H7 (cell line): ENCODE measurements at places on chromosomes 7 and 10.

DNA sequence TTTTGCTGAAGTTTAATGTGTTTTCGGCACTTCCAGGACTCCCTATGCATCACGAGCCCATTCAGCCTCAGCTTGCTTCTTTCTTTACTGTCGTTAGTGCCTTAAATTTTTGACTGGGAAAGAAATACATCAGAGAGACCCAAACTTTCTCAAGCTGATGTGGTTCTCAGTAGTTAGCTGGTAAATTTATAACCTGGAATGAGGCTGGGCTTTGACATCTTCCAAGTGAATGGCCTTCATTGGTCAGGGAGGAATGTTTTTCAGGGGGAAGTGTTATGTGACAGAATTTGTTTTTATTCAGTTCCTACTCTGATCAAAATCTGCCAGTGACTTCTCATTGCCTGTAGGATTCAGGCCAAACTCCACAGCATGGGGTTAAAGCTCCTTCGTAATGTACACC, 296.9 kb downstream of the SORCS3 start:
- DNase-seq = no peak

GRCh38 chr7:92797693-92798092, 38.7 kb downstream of the CDK6 start:
- DNase-seq = no peak

DNA sequence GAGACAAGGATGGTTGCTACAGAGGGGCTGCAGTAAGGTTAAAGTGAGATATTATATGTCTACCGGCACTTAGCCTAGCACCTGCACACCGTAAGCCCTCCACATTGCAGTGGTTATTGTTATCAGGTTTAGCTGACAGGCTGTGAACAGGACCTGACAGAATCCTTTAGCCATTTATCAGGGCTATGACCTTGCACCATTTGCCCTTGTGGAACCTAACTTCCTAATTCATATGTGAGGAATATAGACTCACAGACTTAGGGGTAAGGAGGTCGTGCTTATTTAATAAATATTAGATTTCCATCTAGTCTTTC, 10.1 kb downstream of the NCOA4 start:
- no peak for DNase-seq

- DNase-seq = no peak
Observed at GRCh38 chr7:138238734-138239659, 162.7 kb downstream of the AKR1D1 start.

DNA sequence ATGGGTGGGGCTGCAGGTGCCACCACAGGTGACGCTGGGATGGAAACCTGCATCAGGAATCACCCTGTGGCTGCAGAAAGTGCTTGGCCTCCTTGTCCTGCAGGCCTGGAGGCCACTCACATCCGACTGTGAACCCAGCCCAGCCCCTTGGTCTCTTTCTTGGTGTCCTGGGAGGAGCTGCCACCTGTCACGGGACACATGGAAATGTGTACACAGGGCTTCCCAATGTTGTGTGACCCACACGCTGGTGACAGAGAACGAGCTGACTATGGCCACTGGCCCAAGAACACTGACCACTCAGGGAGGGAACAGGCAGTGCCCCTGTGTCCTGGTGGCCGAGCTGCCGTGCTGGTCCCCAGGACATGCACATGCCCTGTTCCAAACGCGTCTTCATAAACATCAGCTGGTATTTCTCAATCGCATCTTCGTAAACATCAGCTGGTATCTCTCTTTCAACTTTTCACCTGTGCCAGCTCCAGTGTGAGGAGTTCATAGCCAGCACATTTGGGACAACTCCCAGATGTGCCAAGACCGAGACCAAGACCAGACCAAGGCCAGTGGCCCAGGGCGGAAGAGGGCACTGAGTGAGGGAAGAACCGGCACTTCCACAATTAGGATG, 57.9 kb upstream of the INPP5A start:
- no peak for DNase-seq

DNA sequence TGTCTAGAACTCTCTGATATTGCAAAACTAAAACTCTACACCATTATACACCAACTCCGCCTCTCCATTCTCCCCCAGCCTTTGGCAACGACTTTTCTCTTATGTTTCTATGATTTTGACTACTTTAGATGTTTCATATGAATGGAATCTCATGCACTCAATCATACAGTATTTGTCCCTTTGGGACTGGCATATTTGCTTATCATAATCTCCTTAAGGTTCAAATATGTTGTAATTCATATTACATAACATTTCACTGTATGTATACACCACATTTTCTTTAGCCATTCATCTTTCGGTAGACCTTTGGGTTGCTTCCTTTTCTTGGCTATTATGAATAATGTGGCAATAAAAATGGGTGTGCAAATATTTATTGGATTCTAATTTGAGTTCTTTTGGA, 164.4 kb downstream of the ARL4A start:
- DNase-seq = no peak

DNA sequence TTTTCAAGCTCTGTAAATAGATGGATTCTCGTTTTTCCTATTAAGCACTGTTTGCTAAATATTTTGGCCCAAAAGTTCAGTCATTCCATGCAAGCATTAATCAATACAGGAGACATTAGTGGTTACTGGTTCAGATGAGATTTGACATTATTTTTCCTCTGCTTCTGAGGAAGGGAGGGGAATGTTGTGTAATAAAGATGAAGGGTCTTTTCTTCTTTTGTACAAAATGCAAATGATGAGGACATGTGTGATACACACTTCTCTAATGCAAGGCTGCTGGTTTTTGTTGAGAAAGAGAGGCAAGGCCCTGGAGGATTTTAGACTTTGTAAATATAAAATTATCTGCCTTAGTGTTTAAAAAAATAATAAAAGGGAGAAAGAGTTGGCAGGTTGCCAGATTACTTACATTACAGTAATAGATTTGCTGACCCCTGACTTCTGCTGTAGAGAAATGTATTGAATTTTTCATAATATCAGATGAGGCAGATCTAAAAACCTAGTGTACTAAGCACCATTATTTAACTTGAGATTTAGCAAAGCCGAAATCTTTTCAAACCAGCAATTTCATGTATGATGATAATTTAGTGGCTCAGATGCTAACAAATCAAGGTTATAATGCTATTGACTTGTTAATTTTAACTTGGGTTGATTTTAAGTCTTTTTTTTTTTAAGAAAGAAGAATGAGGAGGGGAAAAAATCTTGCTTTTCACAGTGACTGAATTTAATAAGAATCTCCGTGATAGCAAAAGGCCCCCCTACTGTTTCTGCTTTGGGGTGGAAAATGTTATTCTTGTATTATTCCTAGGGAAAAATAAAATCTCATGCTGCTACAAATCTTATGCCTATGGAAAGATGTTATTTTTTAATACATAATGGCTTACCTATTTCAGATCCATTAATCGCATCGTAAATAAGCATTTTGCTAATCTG, 180.1 kb downstream of the ARID5B start:
- DNase-seq = no peak

- DNase-seq = no peak
Observed at GRCh38 chr7:134916171-134916883, 70.0 kb upstream of the AGBL3 start.

DNA sequence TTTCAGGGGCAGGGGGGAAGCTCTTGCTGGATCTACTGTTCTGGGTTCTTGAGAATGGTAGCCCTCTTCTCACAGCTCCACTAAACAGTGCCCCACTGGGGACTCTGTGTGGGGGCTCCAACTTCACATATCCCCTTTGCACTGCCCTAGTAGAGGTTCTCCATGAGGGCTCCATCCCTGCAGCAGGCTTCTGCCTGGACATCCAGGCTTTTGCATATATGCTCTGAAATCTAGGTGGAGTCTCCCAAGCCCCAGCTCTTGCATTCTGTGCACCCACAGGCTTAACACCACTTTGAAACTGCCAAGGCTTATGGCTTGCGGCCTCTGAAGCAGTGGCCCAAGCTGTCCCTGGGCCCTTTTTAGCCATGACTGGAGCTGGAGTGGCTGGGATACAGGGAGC, 150.7 kb downstream of the LRMDA start:
- DNase-seq = no peak

DNA sequence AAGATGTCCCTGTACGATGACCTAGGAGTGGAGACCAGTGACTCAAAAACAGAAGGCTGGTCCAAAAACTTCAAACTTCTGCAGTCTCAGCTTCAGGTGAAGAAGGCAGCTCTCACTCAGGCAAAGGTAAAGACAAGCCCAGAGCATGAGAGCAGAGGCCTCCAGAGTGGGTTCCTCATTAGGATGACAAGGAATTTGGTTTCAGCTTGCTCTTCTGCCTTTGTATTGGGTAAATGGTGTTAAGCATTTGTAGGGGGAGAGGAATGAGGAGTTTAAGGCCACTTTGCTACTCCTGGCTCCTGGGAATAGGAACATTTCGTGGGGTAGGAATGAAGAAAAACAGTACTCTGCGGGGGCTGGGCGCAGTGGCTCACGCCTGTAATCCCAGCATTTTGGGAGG, 8.2 kb downstream of the RBM17 start:
- no peak for DNase-seq

- no peak for DNase-seq
Observed at GRCh38 chr10:91105269-91105668, 115.2 kb upstream of the PCGF5 start.

DNA sequence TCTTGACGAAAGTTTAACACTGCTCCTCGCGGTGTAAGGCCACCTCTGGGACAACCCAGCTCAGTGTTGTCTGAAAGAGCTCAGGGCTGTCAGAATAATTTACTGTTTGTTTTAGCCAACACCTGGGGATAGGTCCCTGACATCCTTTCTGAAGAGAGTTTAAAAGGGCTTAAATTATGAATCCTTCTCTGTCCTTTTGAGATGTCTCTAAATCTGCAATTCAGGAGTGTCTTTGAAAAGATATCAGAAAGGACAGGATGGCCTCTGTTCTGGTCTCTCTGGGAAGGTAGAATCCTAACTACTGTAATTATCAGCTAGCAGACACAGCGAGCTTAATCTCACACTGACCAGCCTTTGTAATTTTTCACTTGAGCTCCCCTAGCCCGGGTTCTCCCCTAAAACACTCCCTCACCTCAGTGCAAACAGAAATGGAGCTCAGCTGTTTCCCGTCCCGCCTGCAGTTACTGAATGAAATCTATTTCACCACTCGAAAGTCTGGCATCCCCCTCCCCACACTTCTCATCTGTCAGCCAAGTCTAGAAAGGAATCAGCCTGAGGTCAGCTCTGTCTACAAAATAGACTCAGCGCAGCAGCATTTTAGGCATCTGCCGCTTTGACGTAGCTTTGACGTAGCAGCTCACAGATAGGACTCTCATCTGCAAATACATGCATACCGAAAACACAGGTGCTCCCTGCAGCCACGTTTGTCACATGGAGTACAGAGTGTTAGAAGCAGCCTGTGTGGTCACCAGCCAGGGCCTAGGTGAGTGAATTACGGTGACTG, 4.8 kb downstream of the DYNC2I1 start:
- no peak for DNase-seq

- DNase-seq = no peak
Observed at GRCh38 chr7:99562832-99563231, 4.4 kb downstream of the ZNF655 start.

DNA sequence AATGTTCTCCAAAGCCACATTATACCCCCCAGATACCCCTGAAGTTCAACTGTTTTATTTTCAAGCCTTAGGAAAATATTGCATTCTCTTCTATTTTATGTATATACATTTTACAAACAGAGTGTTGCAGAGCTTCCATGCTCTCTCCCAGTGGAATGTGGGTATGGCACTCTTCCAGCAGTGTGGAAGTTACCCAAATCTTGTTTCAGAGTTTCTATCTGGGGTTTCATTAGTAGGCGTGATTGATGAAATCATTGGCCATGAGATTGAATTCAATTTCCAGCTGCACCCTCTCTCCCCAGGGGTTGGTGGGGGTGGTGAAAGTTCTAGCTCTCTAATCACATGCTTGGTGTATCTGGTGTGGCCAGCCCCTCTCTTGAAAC, 350.4 kb downstream of the RPS24 start:
- DNase-seq = no peak

DNA sequence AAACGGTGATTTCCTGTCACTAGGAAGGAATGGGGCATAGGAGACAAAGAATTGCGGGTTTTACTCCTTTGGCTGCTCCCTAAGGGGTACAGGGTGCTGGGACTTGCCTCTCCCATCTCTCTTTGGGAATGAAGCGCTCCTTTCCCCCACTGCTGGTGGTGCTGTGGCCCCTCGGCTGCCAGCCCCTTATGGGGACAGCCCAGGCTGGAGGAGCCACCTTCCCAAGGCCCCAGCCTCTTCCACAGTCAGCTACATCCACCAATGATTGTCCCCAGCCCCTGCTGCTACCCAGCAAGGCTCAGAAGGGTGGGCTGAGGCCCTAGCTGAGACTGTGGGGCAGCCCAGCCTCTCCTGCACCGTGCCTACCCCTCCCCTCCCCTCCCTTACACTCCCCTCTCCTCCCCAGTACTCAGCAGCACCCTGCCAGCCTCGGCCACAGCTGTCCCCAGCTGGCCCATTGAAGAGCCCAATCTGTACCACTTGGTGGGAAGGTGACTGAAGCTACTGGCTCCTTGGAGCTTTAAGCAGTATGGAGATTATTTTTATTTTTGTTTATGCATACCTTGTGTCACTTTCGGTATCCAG, 19.0 kb downstream of the PRKAG2 start:
- DNase-seq = no peak

GRCh38 chr7:129469930-129470329, 32.4 kb upstream of the SMKR1 start:
- DNase-seq = peak; percentile 60

DNA sequence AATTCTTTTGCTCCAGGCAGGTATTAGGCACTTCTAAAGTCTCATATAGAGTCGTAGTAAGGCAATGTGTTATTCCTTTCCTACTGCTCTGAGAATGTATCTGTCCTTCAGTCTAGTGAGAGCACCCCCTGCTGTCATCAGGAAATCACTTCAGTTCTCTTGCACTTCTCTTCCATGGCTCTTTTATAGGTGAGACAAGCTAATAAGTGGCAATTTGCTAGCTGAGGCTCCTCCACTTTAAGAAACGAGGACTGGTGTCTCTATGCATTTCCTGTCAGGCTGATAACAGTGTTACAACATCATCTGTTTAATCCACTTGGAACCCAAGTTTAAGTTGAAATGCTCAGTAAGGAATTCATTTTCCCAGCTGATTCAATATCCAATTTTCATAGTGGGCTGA, 350.6 kb downstream of the TFEC start:
- DNase-seq = no peak

GRCh38 chr7:22781230-22781711, 41.4 kb downstream of the TOMM7 start:
- DNase-seq = no peak

DNA sequence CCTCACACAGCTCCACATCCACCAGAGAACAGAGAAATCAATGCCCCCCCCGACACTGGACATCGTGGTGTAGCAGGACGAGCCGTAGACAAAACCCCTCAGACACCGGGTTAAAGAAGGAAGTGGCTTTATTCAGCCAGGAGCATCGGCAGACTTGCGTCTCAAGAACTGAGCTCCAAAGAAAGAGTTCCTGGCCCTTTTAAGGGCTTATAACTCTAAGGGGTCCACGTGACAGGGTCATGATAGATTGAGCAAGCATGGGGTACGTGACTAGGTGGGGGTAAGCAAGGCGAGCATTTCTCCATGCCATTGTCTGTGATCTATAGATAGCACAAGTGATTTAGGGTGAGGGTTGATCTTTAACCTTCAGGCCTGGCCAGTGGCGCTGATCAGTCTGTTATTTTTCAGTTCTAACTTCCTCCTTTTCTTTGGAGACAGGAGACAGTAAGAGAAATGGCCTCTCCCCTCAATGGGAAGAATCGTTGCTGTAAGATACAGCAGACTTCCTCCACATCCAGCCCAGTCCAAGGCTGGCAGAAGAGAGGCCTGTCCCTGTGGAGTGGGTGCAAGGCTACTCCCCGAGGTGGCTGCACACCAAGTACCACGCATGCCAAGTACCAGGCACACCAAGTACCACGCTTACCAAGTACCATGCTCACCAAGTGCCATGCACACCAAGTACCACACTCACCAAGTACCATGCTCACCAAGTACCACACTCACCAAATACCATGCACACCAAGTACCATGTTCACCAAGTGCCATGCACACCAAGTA, 19.5 kb upstream of the PPP2R2D start:
- no peak for DNase-seq
